Right ventricle myocardium inferior (tissue), 1 donor: ENCODE measurements at places on chromosomes 7 and 10.

DNA sequence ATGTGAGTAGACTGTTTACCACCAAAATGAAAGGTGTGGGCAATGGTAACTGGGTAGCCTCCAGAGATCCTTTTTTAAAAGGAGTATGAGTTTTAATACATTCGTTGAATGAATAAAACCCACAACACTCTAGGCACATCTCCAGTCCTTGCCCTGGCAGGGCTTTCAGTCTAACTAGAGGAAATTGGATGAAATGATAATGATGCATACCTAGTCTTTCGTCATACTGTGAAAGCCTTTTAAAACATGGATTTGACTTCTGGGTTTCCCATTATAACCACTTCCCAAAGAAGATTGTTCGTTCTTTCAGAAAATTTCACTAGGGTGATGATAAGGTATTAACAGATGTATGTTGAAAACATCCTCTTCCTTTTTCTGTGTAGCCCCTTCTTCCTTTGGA lies 110.8 kb downstream of the REEP3 start:
- DNase-seq, result no peak

- DNase-seq, result no peak
Measured at GRCh38 chr10:9625304-9625703, 1392.4 kb upstream of the CELF2 start.

- DNase-seq, result no peak
Measured at GRCh38 chr7:1993776-1994740, 238.7 kb downstream of the MAD1L1 start.

DNA sequence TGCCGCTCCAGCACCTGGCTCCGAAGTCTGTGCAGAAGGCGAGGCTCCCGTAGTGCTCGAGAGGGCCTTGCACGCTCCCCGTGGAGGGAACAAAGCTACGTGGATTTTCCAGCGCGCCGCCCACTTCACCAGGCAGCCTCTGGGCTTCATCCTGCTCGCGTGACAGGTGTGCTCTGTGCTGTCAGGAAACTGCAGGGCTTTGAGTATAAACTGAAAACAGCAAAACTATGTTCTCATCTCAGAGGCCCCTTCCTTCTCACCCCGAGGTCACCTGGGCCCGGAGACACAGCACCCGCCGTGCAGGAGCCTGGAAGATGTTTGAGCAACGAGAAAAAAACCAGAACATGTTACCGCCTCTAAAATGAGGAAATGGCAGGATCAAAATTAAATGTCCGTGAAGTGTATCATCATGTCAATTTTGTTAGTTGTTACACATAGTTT lies 17.6 kb upstream of the GPR146 start:
- peak; percentile 55 for DNase-seq

DNA sequence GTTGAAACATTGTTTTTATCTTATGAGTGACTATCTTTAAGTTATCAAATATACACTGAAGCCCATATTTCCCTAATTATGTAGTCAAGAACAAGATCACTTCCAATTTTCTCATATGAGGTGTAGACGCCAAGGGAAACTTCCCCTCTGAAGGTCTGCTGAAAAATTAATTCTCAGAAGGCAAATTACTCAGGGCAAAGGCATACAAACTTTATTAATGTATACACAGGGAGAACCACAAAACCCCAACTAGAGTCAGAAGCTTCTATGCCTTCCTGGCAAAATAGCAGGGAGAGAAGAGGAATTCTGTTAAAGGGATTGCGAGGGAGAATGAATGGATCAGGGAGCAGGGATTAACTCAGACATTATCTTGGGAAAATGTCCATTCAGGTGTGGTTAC lies 83.4 kb downstream of the DOCK4 start:
- no peak for DNase-seq

DNA sequence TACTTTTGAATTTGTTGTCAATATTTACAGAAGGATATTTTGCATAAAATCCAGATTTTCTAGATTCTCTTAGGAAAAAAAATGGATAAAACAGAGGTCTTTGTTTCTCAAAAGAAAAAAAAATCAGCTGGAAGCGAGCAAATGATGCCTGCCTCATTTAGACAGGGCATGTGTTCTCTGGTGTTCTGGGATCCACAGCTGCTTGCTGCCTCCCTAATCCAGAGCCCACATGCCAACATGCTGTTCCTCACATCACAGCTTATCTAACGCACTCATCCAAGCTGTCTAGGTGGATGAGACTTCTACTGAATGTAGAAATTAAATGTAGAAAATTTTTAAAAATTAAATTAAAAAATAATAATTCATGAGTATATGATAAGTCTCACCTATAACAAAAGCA lies 630.1 kb downstream of the SORCS1 start:
- no peak for DNase-seq

- no peak for DNase-seq
Measured at GRCh38 chr7:102473271-102473991, 5.3 kb downstream of the POLR2J start.

- no peak for DNase-seq
Measured at GRCh38 chr7:130954918-130955564, 221.0 kb upstream of the KLF14 start.

DNA sequence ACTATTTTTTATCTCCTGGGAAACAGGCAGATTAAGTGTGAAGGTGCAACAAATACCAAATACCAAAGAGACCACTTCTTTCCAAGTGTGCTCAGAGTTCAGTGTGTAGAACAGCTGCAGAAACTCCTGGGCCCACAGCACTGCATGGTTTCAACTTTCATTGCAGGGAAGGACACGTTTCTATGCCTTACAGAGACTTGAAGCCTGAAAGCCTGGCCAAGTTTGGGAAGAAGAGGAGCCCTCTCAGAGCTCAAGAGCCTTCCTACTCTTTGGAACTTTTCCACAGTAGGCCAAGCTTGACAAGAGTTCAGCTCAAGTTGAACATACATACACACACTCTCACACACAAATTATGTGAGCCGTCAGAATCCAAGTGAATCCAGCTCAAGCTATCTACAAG lies 2.5 kb downstream of the HOXA4 start:
- DNase-seq, result no peak

GRCh38 chr10:36236931-36237330 lies 594.8 kb upstream of the FZD8 start:
- no peak for DNase-seq

DNA sequence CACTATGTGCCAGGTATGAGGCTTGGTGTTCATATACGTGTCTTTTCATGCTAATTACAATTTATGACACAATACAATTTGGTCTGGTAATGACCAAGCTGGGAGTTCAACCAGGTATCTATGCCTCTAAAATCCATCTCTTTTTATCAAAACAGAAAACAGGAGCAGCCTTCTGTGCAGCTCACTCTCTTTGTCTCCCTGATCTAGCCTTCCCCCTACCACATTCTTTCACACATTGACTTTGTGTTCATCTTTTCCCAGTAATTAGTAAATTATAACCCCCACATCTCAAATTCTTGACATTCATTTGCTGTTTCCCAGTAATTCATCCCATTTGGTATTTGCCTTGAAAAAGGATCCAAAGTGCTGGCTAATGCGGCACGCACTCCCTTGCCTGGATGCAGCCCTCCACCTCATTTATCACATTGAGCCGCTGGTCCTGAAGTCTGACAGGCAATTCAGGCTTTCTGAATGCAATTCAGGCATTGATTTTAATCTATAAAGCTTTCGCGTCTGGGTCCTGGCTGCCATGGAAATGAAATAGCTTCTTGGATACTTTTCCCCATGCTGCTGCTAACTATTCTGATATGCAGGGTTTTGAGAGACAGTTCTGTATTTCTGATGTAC lies 112.5 kb upstream of the ANKRD1 start:
- no peak for DNase-seq

GRCh38 chr10:110818311-110819256 lies 53.1 kb upstream of the PDCD4 start:
- DNase-seq, result no peak

GRCh38 chr7:4681886-4682620 lies at the start of gene FOXK1:
TSS of gene FOXK1 (plus strand) at chr7:4682295. CDS start at chr7:4682309, 14 bp downstream.
- DNase-seq, result peak; percentile 90

- no peak for DNase-seq
Measured at GRCh38 chr10:391305-391704, 256.1 kb downstream of the ZMYND11 start.
